Posterior vena cava (tissue), 2 donors: ENCODE measurements at places on chromosomes 7 and 10. TPM values are rescaled to one million over a fixed set of nuclear protein-coding genes. Genes with fewer than 3 reads are reported as not detected.

GRCh38 chr7:111138193-111138569 lies 47.3 kb downstream of the LRRN3 start:
- peak; percentile 84 for DNase-seq

DNA sequence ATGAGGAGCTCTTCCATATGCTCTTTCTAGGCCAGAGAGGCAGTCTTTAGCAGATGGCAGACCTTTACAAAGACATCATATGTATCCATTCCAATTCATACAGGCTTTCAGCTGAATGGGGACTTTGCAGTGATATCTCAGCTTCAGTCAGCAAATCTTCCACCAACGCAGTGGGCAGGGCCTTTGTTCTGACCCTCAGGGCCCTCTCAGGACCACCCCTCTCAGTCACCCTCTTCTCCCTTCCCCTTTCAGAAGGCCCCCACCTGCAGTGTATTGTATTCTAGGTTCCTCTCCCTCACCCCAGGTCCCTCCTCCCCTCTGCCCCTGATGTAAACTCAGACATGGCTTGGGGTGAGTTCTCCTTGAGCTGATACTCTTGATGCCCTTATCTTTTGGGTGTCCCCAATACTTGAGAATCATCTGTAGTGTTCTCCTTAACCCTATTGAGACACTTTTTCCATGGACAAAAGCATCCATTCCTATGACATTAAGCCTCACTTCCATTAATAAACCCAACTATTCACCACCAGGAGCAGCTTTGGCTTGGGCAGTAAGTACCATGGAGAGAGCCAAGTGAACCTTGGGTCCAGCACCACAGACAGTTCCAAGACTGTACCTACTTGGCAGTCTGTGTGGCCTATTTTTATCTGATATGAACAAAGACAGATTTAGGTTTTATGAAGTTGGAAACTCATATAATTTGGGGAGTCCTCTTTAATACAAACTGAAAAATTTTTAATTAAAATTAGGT lies 62.7 kb downstream of the ADCYAP1R1 start:
- no peak for DNase-seq

GRCh38 chr7:137933270-137934017 lies 68.4 kb downstream of the CREB3L2 start:
- peak; percentile 83 for DNase-seq

DNA sequence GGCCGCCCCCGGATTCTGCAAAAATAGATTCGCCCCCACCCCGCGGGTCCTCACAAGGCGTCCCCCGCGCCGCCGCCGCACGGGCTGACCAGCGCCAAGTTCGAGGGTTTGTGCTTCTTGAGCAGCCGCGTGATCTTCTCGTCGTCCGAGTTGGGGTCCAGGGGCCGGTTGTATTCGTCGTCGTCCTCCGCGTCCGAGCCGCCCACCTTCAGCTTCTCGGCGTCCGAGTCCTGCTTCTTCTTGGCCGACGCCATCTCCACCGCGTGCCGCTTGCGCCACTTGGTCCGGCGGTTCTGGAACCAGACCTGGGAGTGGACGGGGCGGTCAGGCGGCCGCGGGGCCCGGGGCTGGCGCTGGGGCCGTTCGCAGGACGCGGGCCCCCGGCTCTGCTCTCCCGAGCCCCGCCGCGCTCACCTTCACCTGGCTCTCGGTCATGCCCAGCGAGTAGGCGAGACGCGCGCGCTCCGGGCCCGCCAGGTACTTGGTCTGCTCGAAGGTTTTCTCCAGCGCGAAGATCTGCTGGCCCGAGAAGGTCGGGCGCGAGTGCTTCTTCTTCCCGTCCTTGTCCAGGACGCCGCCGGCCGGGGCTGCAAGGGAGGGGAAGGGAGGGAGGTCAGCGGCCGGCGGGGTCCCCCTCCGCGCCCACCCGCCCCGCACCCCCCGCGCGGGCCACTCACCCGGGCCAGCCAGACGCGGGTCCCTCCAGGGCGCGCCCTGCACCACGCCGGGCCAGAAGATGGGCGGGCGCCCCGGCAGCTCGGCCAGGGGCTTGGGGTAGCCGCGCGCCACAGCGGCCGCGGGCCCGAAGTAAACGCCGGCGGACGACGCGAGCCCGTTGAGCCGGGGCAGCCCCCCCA lies 853 bp downstream of the NKX6-2 start:
- no peak for DNase-seq

DNA sequence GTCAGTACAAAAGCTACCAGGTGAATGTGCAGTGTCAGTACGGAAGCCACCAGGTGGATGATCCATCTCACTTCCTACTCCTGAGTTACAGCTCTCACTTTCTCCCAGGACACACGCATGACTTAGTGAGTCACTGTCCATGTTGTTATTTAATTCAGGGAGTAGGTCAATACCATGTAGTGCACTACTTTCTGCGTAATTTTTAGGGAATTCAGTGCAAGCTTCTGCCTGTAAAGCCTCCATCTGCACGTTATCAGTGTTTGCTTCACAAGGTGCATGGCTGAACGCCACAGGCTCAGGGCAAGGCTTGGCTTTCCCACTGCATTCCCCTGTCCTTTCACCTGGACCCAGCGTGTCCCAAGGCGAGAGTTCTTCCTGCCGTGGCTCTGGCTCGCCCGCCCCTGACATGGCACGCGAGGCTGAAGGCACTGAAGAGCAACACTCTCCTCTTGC lies 59.5 kb downstream of the LARP4B start:
- DNase-seq, result no peak

- no peak for DNase-seq
Observed at GRCh38 chr7:13117103-13117502, 429.7 kb downstream of the ARL4A start.

Gene STOX1
- 0.32 TPM for total RNA-seq

Gene CALN1
- total RNA-seq, result 0.05 TPM
